ENCODE measurements at places on chromosomes 5 and 9. TPM values are rescaled to one million over a fixed set of nuclear protein-coding genes. Genes with fewer than 3 reads are reported as not detected.

DNA sequence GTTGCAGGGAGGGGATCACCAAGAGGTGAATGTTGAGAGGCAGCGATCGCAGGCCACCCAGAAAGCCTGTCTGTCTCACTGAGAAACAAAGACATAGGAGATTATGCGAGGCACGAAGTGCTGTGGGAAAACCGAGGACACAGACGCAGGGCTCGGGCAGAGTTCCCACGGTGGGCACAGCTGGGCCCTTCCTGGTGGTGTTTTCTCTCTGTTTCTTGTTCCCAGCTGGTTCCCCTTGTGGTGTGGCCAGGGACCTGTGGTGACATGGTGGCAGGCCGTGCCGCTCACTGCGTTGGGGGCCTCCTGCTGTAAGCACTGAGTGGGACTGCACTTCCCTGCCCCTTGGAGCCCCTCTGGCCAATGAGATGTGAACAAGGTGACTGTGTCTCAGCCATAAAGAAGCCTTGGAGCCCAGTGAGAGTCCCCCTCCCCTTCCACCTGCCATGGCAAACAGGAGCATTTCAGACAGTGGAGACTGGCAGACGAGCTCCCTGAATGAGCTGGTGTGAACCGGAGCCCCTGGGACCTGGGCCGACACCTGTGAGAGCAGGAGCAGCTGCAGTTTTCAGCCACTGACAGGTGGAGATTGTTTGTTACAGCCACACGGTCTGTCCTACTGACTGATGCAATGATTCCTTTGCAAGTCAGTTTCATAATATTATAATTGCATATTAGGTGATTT is 13.2 kb upstream of the IRX4 start:
- DNase-seq: no peak

Gene EDIL3
- total RNA-seq: 356 TPM

Gene TAS2R1
- total RNA-seq: not detected

DNA sequence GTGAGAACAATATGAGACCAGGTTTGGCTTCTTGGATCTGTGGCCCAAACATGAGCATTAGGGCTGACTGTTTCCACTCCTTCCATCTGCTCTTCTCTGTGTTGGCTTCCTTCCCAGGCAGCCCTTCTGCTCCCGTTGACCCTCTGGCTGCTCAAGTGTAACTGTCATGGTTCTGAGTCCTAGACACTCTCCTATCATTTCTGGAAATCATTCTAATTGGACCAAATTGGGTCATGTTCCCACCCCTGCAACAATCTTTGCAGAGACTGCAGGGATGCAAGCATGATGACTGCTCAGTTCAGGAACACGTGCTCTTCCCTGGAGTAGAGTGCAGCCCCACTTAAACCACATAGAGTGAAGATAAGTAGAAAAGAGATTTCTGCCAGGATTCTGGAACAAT is 741.4 kb downstream of the TAF11L14 start:
- peak; percentile 88 for DNase-seq

- no peak for DNase-seq
Observed at GRCh38 chr5:36441280-36441679, 139.6 kb upstream of the RANBP3L start.

DNA sequence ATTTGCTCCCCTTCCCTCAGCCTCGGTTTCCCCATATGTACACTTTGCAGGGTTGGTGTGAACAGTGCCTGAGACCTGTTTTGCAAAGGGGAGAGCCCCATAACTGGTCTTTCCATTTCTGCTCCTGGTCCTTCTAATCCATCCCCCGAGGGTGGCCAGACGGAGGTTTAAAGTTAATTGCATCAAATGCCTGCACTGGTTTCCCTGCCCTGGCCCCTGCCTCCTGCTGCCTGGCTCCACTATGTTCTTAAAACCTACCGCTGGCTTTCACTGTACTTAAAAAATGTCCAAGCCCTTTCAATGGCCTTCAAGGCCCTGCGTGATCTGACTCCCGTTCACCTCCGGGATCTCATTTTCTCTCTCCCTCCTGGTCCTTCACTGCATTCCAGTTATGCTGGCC is 183.0 kb downstream of the RGS3 start:
- DNase-seq: no peak

DNA sequence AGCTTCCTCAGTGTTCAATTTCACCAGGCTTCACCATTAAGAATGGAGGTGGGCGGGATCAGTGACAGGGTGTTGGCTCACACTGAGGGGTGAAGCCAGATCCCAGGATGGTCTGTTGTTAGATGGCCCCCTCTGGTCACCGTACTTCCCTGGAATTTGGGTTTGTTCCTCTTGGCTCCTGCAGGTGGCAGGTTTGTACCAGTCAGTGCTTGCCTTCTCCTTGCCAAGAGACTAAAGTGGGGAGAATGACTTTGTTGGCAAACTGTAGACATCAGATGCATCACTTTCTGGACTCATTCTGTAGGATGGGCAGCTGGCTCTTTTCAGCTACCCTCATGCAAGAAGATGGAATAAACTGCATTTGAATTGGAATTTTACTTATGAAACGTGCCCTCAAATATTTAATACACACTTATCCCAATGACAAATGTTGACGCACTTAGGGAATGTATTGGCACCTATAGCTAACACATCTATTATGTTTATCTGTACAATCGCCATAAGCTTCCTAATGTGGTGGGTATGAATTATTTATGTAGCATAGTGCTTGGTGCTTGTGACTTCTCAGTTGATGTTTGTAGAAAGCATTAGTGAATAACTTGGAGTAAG is 31.4 kb upstream of the ANKRD55 start:
- no peak for DNase-seq

- DNase-seq: no peak
Observed at GRCh38 chr5:144202072-144202471, 31.4 kb downstream of the KCTD16 start.

DNA sequence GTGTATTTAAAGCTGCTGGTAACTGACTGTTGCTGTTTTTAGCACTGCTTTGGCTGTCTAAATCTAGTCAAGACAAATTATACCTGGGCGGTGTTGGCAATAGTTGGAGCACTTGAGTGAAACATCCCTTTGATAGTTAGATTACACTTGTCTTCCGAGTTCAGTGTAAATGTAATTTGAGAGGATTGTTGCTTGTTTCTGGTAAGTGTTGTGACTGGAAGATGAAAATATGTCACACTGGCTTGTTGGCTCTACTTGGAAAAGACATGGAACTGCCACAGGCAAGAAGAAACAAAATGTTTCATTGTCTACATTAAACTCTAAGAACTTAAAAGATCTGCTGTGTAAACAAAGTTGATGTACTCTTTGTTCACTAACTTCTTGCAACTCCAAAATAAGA is 49.2 kb upstream of the PTPRD start:
- DNase-seq: no peak

Gene DMGDH
- 3.7 TPM for total RNA-seq
